ENCODE measurements at places on chromosomes 16 and 17.

- DNase-seq = peak; percentile 40
These were observed 858 bp upstream of the SMARCE1 start for GRCh38 chr17:40648384-40648968.

- DNase-seq = peak; percentile 90
These were observed 16.7 kb upstream of the ERN2 start for GRCh38 chr16:23729503-23730424.

DNA sequence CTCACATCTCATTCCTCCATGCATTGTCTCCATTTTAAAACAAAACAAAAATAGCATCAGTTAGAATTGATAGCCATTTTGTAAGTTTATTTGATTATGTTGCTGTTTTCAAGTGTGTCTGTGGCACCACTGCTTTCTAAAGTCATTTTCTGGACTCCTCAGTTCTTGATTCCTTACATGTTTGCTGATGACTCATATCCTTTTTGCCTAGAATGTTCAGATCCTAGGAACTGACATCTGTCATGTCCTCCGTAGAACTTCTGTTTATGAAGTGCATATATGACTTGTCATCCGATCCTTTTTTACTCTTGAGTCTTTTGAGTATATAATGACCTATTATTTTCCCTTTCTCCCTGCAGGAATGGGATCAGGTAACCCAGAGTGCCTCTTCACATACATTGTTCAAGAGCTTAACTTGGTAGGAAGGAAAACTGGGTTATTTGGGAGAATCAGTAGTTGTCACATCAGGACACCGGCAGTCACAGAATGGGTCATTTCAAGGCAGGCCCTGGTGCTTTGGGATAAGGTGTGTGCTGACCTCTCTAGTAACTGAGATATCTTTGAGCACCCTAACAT is 69.2 kb downstream of the MAP2K4 start:
- peak; percentile 70 for DNase-seq

GRCh38 chr16:46718214-46718613 is 28.8 kb downstream of the ORC6 start:
- no peak for DNase-seq

DNA sequence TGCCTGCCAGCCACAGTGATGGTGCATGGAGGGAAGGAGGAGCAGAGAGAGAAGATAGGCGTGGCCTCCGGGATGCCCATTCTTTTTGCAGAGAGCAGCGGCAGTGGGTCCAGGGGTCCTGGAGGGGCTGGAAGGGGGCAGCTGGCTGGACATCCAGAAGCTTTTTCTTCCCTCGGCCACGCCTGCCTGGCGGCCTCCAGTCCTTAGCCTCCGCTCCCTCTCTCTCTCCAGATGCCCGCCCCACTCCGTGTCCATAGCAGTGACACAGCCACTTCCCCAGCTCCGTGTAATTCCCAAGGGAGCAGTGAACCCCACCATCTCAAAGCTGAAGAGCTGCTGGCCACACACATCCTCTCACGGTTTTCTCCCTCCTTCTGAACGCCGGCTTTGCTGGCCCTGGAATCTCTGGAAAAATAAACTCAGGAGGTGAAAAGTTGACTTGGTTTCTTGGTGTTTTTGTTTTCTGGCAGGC is 26.3 kb upstream of the CDC42EP4 start:
- peak; percentile 39 for DNase-seq

- DNase-seq = peak; percentile 35
These were observed 21.9 kb downstream of the NME3 start for GRCh38 chr16:1749152-1750117.

DNA sequence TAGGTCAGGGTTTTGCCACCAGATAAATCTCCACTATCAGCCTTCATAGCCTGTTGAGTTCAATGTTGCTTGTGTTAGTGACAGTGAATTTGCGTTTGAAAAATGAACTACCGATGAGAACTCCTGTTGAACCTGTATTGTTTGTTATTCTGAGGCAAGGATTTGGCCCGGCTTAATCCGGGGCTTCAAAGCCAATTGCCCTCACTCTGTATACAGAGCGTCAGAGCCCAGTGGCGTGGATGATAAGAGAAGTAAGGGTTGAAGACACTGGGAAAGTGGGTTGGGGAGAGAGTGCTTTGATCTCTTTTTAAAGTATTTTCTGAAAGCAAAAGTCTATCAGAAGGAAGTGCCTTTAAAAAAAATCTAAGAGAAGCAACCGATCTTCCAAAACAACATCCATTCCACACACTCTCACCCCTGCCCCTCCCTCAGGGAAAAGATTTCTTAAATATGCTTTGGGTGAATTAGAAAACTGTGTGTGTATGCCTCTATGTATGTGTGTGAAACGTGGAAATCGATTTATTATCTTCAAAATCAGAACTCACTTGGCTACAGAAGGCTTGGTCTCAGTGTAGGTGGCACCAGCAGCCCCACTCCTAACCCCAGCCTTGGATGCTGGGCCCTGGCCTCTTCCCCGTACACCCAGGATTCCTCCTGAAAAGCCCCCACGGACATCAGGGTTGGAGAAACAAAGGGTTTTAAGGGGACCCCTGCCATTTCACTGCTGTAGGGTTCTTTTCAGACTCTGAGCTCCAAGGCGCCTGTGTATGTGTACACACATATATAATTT is 8.8 kb downstream of the TBX4 start:
- DNase-seq = peak; percentile 89

GRCh38 chr16:26594666-26595065 is 472.1 kb upstream of the C16orf82 start:
- no peak for DNase-seq

Data from fibroblast of lung (primary cell).